Psoas muscle (tissue), 8 donors: ENCODE measurements at places on chromosomes 11 and 22. TPM values are rescaled to one million over a fixed set of nuclear protein-coding genes. Genes with fewer than 3 reads are reported as not detected.

DNA sequence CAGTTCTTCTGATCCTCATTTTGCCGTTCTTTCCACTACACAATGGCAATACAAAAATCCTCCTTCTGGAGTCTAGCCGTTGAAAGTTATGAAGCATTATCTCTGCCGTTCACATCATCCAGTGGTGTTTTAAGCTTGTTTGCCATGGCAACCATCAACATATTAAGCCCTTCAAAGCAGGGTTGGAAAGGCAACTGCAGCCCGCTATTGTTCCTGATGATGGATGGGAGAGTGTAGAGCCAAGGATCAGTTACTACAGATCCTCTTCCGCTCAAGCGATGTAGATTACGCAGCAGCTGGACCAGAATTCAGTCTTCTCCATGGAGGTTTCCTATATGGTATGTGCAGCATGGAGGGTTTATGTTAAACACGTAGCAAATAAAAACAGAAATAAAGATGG, 352.7 kb downstream of the NTM start:
- no peaks in the 10 kb centered on the region for H3K27me3 ChIP-seq
- H3K4me3 ChIP-seq, result no peak overlapping the region
- no peak for DNase-seq

- no peak for DNase-seq
- H3K4me3 ChIP-seq, result no peak overlapping the region
- no peaks in the 10 kb centered on the region for H3K27me3 ChIP-seq
- no peak overlapping the region for H3K27ac ChIP-seq
- no peaks in the 10 kb centered on the region for H3K4me1 ChIP-seq
These were observed 59.6 kb downstream of the AASDHPPT start for GRCh38 chr11:106137061-106137460.

GRCh38 chr11:58912124-58912523, 27.2 kb upstream of the GLYATL1 start:
- peaks cover 2% of the 10 kb centered on the region for H3K27me3 ChIP-seq
- no peak overlapping the region for H3K4me3 ChIP-seq
- no peak overlapping the region for H3K27ac ChIP-seq
- no peak for DNase-seq

DNA sequence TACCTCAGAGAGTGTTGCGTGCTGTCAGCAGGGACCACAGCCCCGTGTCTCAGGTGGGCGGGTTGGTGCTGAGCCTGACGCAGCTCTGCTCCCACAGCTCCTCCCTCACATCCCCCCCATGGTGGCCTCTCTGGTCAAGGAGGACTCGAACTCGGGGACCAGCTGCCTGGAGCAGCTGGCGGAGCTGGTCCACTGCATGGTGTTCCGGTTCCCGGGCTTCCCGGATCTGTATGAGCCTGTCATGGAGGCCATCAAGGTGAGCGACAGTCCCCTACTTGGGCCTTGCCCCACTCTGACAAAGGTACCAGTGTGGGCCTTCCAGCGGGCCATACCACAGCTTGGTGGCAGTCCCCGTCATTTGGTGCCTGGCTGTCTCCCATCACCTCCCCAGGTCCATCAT, 11.8 kb downstream of the USP35 start:
- H3K27ac ChIP-seq, result no peak overlapping the region
- no peaks in the 10 kb centered on the region for H3K27me3 ChIP-seq
- no peak for DNase-seq
- no peaks in the 10 kb centered on the region for H3K4me1 ChIP-seq
- no peaks in the 10 kb centered on the region for H3K36me3 ChIP-seq
- H3K4me3 ChIP-seq, result no peak overlapping the region

DNA sequence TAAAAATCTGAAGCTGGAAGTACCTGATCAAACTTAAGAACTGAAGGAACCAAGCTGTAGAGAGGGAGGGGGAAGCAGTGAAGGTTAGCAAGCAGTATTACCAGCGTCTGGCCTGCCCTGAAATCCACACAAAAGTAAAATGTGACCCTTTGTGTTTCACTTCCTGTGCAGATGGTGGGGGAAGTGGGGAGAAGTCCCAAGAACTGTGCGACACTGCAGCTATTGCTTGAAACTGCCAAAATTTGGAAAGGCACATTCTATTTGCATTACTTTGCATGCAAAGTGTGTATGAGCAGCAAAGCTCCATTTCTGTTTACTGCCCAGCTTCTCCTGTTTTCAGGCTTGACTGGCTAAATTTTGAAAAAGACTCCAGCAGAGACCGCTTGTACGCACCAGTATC, 72.1 kb upstream of the BMAL1 start:
- H3K27ac ChIP-seq, result no peak overlapping the region
- no peaks in the 10 kb centered on the region for H3K4me1 ChIP-seq
- H3K4me3 ChIP-seq, result no peak overlapping the region
- DNase-seq, result no peak

GRCh38 chr11:17412488-17413180, 24.2 kb upstream of the KCNJ11 start:
- H3K27ac ChIP-seq, result no peak overlapping the region
- H3K36me3 ChIP-seq, result no peaks in the 10 kb centered on the region
- H3K4me1 ChIP-seq, result peaks cover 24% of the 10 kb centered on the region
- H3K27me3 ChIP-seq, result no peaks in the 10 kb centered on the region
- no peak for DNase-seq
- no peak overlapping the region for H3K4me3 ChIP-seq

DNA sequence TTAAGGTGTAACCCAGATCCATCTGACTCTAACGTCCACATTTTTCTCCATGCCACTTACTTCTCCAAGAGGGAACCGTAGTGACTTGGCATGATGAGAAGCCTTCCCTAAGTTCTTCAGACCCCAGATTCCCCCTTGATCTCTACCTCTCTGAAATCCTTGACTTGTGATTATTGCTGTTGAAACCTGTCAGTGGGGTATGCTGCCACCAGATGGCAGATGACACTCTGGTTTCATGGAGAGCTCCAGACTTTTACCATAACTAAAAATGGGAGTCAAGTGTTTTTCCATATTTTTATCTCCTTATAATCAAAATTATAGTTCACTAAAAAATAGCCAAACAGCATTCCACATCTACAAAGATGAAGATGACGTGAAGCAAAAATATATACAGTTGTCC, 504.2 kb downstream of the SOX6 start:
- H3K36me3 ChIP-seq, result no peaks in the 10 kb centered on the region
- no peak for DNase-seq
- no peak overlapping the region for H3K27ac ChIP-seq
- no peaks in the 10 kb centered on the region for H3K27me3 ChIP-seq
- H3K4me3 ChIP-seq, result no peak overlapping the region

- no peaks in the 10 kb centered on the region for H3K27me3 ChIP-seq
- no peak overlapping the region for H3K4me3 ChIP-seq
- H3K4me1 ChIP-seq, result no peaks in the 10 kb centered on the region
- no peak for DNase-seq
These were observed 149.0 kb downstream of the PKNOX2 start for GRCh38 chr11:125313271-125314219.

DNA sequence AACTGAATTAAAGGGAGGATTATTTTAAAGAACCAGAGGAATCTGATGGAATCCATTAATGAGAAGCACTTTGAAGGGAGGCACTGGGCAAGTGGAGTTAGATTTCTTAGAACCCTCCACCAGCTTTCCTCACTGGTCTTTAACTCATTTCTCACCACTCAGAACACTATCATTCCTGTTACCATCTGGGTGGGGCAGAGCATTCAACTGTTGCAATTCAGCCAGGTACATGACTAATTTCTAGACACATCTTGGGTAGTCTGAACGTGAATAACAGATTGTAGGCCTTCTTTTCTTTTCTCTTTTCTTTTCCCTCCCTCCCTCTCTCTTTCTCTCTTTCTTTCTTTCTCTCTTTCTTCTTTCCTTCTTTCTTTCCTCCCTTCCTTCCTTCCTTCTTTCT, 15.5 kb upstream of the MMP1 start:
- no peak overlapping the region for H3K4me3 ChIP-seq
- H3K4me1 ChIP-seq, result no peaks in the 10 kb centered on the region
- no peak for DNase-seq
- H3K27ac ChIP-seq, result no peak overlapping the region

GRCh38 chr22:25645964-25646363, 81.5 kb downstream of the GRK3 start:
- no peaks in the 10 kb centered on the region for H3K36me3 ChIP-seq
- no peak for DNase-seq
- H3K4me3 ChIP-seq, result no peak overlapping the region
- H3K27ac ChIP-seq, result no peak overlapping the region

DNA sequence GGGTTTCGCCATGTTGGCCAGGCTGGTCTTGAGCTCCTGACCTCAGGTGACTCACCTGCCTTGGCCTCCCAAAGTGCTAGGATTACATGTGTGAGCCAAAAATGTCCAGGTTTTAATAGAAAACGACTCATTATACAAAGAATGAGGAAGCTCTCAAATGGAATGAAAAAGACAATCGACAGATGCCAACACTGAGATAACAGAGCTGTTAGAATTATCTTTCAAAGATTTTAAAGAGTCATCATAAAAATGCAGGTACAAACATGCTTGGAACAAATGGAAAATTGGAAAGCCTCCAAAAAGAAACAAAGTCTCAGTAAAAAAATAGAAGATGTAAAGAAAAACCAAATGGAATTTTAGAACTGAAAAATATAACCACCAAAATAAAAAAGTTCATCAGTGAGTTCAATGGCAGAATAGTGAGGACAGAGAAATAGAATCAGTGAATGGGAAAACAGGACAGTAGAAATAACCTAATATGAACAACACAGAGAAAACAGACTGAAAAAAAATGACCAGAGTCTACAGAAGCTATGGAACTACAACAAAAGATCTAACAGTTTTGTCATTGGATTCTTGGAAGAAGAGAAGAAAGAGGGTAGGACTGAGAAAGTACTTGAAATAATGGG, 10.9 kb downstream of the GAB2 start:
- no peak for DNase-seq
- H3K4me3 ChIP-seq, result no peak overlapping the region
- H3K4me1 ChIP-seq, result no peaks in the 10 kb centered on the region
- no peaks in the 10 kb centered on the region for H3K36me3 ChIP-seq

GRCh38 chr22:23306438-23306921, 126.2 kb downstream of the BCR start:
- H3K4me3 ChIP-seq, result no peak overlapping the region
- no peak for DNase-seq
- no peaks in the 10 kb centered on the region for H3K4me1 ChIP-seq
- H3K27ac ChIP-seq, result peak overlapping the region; percentile 53
- no peaks in the 10 kb centered on the region for H3K27me3 ChIP-seq
- H3K36me3 ChIP-seq, result no peaks in the 10 kb centered on the region

DNA sequence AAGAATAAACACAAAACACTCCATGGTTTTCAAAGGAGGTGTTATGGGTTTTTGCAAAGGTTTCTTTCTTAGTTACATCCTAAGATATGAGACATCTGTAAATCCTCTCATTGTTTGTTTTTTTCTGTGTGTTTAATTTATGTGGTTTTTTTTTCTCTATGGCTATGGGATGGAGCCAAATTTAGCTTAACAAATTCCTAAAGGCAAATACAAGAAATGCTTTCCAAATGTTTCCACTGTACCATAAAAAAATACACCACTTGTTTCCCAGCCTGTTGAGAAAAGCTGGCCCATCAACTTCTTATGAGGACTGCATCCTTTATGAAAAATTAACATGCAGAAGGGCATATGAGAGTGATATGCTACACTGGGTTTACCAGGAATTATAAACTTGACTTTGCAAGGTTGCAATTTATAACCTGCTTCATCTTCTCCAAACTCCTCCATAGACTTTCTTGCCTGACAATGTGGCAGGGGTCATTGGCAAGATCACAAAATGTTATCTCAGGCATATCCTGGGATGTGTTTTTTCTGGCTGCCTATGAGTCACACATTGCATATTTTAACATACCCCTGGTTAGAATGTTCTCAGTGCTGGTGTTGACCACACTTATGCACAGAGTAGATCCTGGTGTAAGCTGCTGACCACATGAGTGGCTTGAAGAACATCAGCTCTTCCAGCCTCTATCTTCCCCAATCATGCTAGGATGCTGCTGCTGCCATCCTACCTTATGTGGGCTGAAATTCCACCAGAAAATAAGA, 137.6 kb upstream of the TTC12 start:
- no peaks in the 10 kb centered on the region for H3K4me1 ChIP-seq
- H3K27me3 ChIP-seq, result no peaks in the 10 kb centered on the region
- no peak overlapping the region for H3K4me3 ChIP-seq
- H3K36me3 ChIP-seq, result no peaks in the 10 kb centered on the region
- no peak for DNase-seq

GRCh38 chr11:86617502-86617901, 54.9 kb downstream of the ME3 start:
- H3K27ac ChIP-seq, result no peak overlapping the region
- DNase-seq, result no peak
- H3K27me3 ChIP-seq, result no peaks in the 10 kb centered on the region
- H3K4me3 ChIP-seq, result no peak overlapping the region

GRCh38 chr11:57885298-57886050, 123.9 kb downstream of the CTNND1 start:
- no peak overlapping the region for H3K4me3 ChIP-seq
- DNase-seq, result no peak
- H3K27me3 ChIP-seq, result no peaks in the 10 kb centered on the region
- no peak overlapping the region for H3K27ac ChIP-seq
- no peaks in the 10 kb centered on the region for H3K4me1 ChIP-seq

OR4C12 gene
- total RNA-seq, result not detected

TSGA10IP gene
- total RNA-seq, result not detected

FAM111B gene
- total RNA-seq, result 0.09 TPM

C22orf31 gene
- total RNA-seq, result not detected

PAK1 gene
- 59.4 TPM for total RNA-seq

KCTD14 gene
- total RNA-seq, result not detected

TBX1 gene
- total RNA-seq, result 76.0 TPM

FOLR3 gene
- not detected for total RNA-seq

C11orf42 gene
- not detected for total RNA-seq
